ENCODE measurements at places on chromosomes 4 and X.

GRCh38 chr4:45409536-45409935 lies 683.2 kb upstream of the GNPDA2 start:
- no peak for DNase-seq

DNA sequence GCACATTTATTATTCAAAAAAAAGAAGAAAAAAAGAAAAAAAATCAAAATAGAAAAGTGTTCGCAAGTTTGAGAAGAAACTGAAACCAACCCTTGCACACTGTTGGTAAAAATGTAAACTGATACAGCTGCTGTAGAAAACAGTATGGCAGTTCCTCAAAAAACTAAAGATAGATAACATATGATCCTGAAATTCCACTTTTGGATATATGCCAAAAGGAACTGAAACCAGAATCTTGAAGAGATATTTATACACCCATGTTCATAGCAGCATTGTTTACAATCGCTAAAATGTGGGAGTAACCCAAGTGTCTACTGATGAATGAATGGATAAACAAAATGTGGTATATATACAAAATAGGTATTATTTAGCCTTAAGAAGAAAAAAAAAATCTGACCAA lies 155.4 kb downstream of the TBCK start:
- no peak for DNase-seq

DNA sequence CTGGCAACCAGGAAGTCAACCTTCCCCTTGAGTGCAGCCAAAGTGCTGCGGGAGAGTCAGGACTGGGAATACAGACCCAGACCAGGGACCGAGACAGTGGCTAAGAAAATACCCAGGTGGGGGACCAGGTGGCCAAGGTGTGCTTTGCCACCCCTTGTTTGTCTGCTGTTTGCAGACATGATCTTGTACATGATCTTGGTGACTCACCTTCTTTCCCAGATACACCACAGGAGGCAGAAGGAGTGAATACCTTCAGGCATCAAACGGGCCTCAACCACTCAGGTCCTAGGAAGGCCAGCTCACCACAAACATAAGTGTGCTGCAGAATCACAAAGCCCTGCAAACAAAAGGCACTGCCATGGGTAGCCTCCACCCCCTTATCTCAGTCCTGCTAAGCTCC lies 62.0 kb downstream of the CNGA2 start:
- no peak for DNase-seq

- DNase-seq, result peak; percentile 24
Measured at GRCh38 chrX:39527025-39527424, 570.7 kb downstream of the BCOR start.

- no peak for DNase-seq
Measured at GRCh38 chr4:13546142-13546940, 2.0 kb upstream of the NKX3-2 start.

- no peak for DNase-seq
Measured at GRCh38 chrX:63434206-63434605, 83.1 kb upstream of the SPIN4 start.

DNA sequence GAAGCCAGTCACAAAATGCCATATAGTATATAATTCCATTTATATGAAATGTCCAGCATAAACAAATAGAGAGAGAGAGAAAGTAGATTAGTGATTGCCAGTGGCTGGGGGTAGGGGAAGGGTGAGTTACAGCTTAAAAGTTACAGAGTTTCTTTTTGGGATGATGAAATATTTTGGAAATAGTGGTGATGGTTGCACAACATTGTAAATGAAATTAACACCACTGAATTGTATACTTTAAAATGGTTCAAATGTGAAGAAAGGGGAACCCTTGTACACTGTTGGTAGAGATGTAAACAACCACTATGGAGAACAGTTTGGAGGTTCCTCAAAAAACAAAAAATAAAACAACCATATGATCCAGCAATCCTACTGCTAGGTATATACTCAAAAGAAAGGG lies 131.2 kb upstream of the GPC4 start:
- no peak for DNase-seq

DNA sequence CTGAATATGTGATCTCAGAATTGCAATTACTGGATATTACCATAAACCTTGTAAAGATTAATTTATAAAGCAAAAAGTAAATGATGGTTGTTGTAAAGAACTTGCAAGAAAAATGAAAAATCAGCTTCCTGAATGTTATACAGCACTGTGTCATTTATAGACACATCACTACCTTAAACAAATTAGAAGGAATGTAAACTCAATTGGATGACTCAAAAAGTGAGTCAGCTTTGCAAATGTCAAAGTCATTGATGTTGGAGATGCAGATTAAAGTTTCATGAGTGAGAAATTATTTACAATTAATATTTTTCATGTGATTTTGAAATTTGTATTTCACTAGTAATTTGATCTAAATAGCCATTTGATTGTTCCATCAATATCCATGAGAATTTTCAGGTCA lies 193.2 kb downstream of the RAPGEF2 start:
- no peak for DNase-seq

DNA sequence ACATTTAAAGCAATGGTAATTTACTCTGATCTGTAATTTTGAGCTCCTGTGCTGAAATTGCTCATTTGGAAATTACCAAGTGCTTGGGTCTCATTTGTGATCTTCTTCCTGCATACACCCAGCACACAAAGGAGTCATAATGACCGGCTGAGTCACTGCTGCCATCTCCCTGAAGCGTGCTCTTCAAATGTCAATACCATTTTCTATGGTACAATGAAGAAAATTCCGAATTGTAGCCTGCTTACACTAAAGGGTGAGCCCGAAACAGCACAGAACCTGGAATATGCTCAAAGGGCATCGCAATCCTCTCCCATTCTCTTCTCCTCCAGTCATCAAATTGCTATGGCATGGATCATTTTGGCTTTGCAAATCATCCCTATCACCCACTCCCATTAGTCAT lies 140.5 kb downstream of the GRIA3 start:
- no peak for DNase-seq

- DNase-seq, result no peak
Measured at GRCh38 chr4:142278171-142278570, 567.9 kb downstream of the INPP4B start.

GRCh38 chr4:140266958-140267568 lies 106.4 kb upstream of the SCOC start:
- no peak for DNase-seq

DNA sequence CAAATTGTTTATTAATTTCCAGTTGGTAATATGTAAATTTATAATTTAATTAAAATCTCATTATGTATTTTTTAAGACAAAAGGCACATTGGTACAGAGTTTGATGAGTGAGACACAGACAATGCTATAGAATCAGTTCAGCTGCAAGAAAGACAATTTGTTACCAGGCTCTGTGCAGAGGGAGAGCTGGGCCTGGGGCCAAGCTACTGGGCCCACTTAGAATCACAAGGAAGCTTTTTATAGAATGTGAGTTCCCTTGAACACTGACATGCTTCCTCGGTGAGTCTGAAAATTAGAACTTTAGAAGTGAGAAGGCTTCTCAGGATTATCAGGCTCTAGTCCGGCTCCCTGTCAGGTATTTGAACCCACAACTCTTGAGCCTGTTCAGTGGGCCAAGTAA lies 129.0 kb downstream of the AFF2 start:
- DNase-seq, result no peak

GRCh38 chr4:2671267-2671895 lies 84.8 kb downstream of the TNIP2 start:
- no peak for DNase-seq

DNA sequence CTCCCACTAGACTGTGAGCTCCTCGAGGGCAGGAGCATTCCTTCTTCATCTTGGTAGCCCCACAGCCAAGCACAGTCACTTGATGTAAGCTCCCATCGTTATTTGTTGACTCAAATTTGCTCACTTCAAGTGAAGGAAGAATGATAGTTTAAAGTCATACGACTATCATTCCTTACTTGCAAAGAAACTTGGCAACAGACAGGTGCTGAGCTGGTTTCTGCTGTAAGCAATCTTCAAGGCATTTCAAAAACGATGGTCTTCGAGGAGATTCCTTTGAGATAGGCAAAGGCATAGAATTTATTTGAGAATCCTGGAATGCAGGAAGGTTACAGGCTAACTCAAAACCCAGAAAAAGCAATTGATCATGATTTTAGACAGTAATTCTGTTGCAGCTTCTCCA lies 64.8 kb downstream of the QDPR start:
- DNase-seq, result no peak

- DNase-seq, result no peak
Measured at GRCh38 chrX:115372152-115372551, 82.6 kb downstream of the LUZP4 start.

DNA sequence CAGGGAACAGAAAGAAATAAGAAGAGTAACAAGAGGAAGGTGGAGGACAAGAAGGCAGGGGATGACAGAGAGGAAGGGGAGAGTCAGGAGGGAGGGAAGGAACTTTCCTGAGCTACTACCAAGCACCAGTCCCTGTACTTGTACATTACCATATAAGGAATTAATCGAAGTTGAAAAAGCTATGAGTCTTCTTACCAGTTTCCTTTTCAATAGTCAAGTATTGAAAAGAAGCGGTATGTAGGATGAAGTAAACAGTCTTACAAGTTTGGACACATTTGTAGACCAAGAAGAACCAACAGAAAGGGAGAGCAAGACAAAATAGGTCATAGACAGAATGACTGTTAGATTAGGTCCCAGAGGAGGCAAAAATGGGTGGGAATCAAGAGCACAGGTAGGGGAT lies 629.7 kb upstream of the DIPK2B start:
- no peak for DNase-seq

- no peak for DNase-seq
Measured at GRCh38 chr4:175973027-175973923, 92.4 kb upstream of the WDR17 start.

DNA sequence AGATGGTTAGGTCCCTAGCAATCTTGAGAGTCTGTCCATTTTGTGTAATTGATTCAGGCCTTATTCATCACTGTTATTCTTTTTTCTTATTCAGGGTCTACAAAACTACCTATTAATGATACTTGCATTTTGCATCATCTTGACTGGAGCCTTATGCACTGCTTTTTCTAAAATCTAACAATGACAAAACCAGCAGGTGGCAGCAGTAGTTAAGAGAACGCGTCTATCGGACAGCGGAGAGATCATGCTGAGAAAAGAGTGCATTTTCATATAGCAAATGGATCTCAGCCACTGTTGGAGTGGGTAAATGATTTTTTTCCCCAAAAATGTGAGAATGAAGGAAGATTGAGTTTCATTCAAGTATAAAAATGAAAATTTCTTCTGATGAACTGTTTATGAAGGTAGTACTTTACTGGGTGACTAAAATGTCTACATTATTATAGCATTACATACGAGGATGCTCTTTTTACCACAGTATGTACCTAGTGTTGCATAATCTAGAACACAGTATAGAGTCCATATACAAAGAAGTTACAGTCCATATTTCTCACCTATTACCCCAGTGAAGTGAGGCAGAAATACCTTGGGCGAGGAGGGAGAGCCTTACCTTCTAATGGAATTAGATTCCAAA lies 43.2 kb downstream of the TMEM144 start:
- DNase-seq, result peak; percentile 8

GRCh38 chr4:114019969-114020358 lies 40.5 kb upstream of the ARSJ start:
- no peak for DNase-seq

DNA sequence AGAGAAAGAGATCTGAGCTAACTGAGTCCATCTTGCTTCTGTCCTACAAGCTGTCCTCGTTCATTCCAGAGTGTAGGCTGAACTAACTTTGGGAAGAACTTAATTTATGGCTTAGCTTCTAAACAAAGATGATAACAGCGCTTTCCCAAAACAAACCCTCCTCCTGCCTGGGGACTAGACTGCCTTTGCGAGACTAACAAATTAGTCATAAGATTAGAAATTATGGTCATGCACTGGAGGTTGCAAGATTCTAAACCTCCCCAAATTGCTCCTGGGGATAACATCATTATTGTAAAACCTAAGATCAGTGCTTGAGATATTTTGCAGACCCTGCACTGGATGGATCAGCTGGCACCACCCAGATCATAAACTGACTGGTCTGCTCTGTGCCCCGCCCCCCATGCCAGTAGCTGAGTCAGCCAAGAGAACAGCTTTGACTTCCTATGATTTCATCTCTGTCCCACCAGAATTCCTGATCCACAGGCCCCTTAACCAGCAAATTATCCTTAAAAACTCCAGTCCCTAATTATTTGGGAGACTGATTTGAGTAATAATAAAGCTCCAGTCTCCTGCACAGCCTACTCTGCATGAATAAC lies 883.3 kb downstream of the TRIML1 start:
- DNase-seq, result peak; percentile 34

DNA sequence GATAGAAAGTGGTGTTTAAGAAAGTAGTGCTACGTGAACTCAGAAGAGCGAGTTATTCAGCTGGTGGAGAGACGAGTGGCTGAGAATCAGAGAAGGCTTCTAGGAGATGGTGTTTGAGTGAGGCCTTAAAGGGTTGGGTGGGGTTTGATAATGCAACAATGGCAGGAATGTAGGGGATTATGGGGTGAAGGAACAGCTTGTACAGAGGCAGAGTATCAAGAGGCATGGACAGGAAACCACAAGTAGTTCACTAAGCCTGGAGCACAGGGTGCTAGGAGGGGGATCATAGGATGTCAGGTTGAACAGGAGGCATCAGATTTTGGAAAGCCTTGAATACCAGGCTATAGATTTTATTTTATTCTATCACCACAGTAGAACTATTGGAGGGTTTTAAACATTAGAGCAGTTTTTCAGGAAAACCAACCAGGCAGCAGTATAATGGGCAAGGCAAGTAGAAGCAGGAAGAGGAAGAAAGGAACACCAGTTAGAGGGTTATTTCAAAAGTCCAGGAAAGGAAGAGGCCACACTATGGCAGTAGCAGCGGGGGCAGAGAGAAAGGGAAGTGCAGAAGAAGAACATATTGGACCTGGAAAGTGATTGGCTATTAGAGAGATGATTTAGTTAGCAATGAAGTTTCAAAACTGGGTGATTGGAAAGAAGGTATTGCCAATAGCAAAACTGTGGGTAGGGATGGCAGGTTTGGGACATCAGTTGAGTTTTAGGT lies 99.2 kb downstream of the DOCK11 start:
- no peak for DNase-seq

DNA sequence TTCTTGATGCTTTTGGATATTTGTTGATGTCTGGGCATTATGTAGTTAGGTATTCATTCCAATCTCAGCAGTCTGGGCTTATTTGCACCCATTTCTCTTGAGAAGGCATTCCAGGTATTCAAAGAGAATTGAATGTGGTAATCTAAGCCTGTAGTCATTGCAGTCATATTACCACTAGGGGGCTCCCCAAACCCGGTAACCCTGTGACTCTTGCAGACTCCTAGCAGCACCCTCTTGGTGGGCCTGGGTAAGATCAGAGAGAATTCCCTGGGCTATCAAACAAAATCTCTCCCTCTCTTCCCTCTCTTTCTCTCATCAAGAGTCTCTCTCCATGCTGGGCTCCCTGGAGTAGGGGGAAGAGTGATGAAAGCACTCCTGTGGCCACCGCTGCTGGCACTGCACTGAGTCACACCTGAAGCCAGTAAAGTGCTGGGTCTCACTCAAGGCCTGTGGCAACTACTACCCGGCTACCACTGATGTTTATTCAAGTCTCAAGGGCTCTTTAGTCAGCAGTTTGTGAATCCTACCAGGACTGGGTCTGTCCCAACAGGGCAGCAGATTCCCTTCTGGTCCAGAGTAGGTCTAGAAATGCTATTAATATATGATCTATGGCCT lies 187.7 kb upstream of the NUDT10 start:
- DNase-seq, result no peak

GRCh38 chrX:103520386-103520785 lies 1.1 kb upstream of the RAB40A start:
- DNase-seq, result no peak
